Stimulated activated CD8-positive, alpha-beta memory T cell treated with anti-CD3 and anti-CD28 coated beads, Interleukin-2, amount 100 ng/mL, for 48 hours (primary cell): ENCODE measurements at places on chromosomes 16 and 17.

DNA sequence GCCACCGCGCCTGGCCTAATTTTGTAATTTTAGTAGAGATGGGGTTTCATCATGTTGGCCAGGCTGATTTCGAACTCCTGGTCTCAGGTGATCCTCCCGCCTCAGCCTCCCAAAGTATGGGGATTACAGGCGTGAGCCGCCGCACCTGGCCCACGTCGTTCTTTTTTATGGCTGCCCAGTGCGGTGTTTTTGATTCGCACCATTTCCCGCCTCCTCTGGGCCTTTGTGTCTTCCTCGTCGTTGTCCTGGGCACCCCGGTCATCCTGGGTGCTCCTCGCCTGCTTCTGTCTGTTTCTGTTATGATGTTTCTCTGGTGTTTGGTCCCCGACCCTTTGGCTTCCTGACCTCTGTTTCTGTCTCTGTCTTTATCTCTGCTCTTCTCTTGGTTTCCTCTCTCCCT lies 15.0 kb downstream of the CBX4 start:
- no peak for DNase-seq

- DNase-seq = no peak
Observed at GRCh38 chr16:20844054-20844453, 37.7 kb downstream of the REXO5 start.

DNA sequence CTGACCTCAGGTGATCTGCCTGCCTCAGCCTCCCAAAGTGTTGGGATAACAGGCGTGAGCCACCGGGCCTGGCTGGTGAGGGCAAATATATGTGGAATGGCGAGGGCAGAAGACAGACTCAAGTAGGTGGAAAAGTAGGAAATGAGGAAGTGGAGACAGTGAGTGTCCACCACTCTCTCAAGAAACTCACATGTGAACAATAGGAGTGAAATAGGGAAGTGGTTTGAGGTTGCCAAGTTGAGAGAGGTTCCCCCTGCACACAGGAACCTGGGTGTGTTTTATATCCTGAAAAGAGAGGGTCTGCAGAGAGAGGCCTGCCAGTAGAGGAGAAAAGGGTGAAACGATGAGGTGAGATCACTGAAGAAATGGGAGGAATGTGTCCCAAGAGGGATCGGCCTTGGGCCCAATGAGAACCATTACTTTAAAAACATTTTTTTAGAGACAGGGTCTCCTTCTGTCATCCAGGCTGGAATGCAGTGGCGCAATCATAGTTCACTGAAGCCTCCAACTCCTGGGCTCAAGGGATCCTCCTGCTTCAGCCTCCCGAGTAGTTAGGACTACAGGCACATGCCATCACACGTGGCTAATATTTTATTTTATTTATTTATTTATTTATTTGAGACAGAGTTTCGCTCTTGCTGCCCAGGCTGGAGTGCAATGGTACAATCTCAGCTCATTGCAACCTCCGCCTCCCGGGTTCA lies 17.1 kb upstream of the CORO1A start:
- no peak for DNase-seq

- no peak for DNase-seq
Observed at GRCh38 chr16:55041540-55042234, 111.0 kb downstream of the IRX5 start.

DNA sequence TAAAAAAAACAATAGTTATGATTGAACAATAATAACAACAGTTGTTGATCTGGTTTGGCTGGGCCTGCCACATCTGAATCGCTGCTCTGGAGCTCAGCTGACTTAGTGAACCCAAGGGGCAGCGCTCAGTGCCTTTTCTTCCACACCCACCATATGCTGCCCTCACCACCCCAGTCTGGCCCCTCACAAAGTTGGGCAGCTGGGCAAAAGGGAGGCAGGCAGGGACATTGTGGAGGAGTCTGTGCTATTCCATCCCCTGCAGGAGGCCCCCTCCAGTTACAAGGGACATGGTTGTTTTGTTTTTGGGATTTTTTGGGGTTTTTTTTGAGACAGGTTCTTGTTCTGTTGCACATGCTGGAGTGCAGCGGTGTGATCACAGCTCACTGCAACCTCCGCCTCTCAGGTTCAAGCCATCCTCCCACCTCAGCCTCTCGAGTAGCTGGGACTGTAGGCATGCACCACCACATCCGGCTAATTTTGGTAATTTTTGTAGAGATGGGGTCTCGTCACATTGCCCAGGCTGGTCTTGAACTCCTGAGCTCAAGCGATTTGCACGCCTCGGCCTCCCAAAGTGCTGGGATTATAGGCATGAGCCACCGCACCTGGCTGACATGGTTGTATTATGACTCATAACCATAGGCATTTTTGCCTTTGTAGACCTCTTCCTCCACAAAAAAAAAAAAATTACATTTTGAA lies 8.6 kb upstream of the PECAM1 start:
- no peak for DNase-seq

DNA sequence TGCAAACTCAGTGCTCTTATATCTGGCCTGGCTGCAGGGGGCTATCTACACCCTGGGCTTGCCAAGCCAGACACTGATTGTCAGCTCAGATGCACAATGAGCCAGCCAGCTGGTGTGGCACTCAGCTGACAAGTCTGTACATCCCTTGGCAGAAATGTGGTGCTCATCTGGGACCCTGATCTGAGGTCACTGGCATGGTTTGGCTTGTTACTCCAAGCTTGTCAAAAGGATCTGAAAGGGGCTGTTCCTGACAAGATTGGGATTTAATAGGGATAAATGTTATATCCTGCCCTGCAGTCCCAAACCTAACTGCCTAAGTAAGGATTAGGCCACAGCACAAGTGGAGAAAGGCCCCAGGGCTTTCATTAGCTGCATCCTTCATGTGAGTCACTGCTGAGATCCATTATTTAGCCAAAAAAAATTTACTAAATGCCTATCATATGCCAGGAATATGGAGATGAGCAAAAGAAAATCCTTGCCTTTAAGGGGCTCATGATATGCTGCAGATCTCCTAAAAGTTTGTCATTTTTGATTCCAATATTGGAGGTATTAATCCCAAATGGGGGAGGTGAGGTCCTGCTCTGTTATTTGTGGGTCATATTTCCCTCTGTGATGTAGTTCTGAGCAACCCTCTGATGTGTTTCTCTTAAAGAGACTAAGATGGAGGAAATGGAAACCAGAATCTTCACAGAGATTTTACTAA lies 6.3 kb downstream of the SLC6A2 start:
- DNase-seq = no peak
